NCI-H146 (cell line): ENCODE measurements at places on chromosomes 7 and 10.

GRCh38 chr10:130036296-130037065 is 72.4 kb upstream of the EBF3 start:
- no peak for DNase-seq

- no peak for DNase-seq
Measured at GRCh38 chr7:98458090-98458875, 57.4 kb upstream of the BAIAP2L1 start.

GRCh38 chr10:16481052-16481728 is 40.5 kb downstream of the C1QL3 start:
- no peak for DNase-seq

DNA sequence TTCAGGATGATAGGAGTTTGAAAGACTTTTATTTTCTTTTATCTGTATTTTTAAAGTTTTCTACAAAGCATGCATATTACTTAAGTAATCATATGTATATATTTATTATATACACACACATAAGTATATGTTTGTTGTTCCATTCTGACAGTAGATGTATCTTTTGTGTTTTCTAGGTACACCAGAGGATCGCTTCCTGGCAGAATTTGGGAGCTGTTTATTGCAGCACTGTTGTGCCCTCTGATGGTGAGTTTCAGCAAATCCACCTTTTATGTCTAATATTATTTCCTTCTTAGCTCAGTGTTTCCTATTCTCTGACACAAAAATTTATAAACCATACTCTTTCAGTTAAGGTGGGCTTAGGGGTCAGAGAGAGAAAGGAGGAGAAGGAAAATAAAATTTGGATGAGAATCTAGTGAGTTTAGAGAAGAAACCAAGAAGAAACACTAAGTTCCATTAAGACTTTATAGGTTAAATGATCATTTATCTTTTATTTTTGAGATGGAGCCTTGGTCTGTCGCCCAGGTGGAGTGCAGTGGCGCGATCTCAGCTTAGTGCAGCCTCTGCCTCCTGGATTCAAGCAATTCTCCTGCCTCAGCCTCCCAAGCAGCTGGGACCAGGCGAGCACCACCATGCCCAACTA is 59.2 kb upstream of the OIT3 start:
- peak; percentile 54 for DNase-seq

DNA sequence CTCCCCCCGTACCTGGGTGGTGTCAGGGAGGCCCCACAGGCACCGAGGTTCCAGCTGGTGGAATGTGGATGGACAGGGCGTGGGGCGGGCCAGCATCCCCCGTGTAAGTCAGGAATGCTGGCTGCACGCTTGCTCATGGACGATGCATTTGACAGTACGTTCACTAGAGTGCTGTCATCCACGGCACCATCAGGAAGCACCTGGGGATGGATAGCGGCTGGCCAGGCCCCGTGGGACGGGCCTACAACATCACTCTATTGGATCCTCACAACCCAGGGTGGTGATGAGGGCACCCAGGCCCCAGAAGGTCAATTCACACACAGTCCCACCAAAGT is 63.6 kb downstream of the INSIG1 start:
- DNase-seq = no peak
